ENCODE measurements at places on chromosomes 4 and X.

DNA sequence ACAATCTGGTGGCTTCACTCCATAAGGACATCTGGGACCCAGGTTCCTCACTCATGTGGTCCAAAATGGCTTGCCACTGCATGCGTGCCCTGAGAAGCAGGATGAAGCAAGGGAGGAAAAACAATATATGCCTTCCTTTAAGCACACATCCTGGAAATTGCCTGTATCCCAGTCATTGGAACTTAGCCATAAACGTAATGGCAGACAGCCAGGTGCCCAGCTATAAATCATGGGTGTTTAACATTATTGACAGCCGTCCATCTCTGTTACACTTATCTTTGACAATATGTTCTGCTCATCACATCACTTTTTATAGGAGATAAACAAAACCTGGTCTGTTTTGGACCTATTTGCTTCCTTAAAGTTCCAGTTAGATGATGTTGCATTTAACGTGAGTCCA lies 181.0 kb downstream of the AASDH start:
- H3K4me1 ChIP-seq: no peaks in the 10 kb centered on the region
- no peak overlapping the region for H3K4me3 ChIP-seq

GRCh38 chr4:78418406-78418805 lies 133.2 kb upstream of the ANXA3 start:
- H3K4me1 ChIP-seq: no peaks in the 10 kb centered on the region
- no peak overlapping the region for H3K4me3 ChIP-seq
- no peak for DNase-seq

DNA sequence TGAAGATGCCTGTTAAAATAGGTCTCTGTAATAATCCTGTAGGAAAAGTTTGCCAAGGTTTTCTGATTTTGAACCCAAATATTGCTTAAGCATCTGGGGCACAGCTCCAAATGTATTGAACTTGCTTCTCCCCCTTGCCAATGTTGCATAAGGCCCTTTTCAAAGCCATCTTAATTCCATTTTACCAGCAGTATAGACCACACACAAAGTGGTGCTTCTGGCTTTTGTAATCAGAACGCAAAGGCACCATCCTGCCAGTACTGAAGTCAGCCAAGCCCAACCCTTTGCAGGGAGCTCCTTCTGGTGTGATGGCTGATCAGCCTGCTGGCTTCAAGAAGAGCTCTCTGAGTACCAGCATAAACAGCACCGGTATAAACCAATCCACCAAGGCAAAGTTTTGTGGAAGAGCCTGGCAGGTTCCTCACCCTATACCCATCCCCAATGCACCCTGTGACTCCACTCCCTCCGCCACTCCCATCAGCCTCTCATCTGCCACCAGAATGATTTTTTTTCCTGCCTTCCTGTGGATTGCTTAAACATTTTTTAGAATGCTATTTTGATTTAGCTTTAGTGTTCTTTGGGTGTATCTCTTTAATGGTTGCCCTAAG lies 39.2 kb upstream of the USP9X start:
- H3K27ac ChIP-seq: no peak overlapping the region
- no peaks in the 10 kb centered on the region for H3K36me3 ChIP-seq
- H3K4me3 ChIP-seq: no peak overlapping the region
- H3K4me1 ChIP-seq: peaks cover 10% of the 10 kb centered on the region
- H3K27me3 ChIP-seq: no peaks in the 10 kb centered on the region
- DNase-seq: no peak

GRCh38 chrX:109856974-109857373 lies 123.9 kb upstream of the ACSL4 start:
- H3K36me3 ChIP-seq: no peaks in the 10 kb centered on the region
- no peak overlapping the region for H3K27ac ChIP-seq
- no peak overlapping the region for H3K4me3 ChIP-seq
- peaks cover 12% of the 10 kb centered on the region for H3K4me1 ChIP-seq
- DNase-seq: peak; percentile 57

DNA sequence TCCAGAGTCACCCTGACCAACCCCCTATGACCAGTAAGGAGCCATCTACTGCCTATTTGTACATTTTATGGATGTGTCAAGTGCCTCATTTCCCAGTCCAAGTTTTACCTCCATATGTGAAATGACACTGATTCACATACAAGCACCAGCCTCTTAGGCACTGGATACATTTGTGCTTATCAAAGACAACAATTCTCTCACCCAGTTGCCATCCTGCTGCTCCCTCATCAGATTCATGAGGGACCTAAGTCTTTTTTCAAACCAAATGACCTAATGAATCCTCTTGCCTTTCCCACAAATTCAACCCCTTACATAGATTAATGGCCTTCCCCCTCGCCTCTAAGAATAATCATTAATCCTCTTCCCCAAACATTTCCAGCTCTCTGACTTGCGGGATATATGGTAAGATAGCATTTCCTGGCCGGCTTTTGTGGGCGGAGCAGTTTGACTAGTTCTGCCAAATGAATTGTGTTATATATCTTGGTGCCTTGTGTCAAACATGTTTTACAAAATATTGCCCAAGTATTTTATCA lies 233.9 kb downstream of the ARAP2 start:
- H3K36me3 ChIP-seq: no peaks in the 10 kb centered on the region
- H3K4me3 ChIP-seq: no peak overlapping the region
- peaks cover 10% of the 10 kb centered on the region for H3K4me1 ChIP-seq

DNA sequence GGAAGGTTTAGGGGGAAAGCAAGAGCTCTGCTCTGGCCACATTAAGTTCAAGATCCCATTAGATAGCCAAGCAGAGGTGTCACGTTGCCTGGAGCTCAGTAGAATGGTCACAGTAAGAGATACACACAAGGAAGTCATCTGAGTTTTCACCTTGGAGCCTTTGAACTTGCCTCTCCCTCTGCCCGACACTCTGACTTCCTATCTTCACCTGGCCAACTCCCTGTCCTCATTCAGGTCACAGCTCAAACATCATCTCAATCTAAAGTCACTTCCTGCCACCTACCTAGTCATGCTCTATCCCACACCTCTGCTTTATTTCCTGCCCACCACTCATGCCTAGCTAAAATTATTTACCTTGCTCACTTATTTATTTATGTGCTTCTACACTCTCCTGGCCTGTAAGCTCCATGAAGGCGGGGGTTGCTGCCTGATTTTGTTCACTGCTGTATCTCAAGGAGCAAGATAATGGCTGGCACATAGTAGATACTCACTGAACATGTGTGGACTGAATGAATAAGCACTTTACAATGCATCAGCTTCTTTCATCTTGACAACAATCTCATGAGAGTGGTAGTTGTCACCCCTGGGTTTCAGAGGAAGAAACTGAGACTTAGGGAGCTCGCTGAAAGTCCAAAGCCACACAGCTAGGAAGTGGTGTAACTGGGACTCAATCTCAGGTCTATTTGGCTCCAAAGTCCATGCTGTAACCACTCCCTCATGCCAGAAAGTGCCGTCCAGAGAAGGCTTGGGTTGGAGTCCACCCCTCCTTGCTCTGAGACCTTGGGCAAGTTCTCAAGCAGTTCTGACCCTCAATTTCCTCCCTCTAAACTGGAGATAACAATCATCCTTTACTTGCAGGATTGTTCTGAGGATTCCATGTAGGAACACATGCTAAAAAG lies 40.3 kb downstream of the EFNB1 start:
- no peak overlapping the region for H3K27ac ChIP-seq
- H3K27me3 ChIP-seq: no peaks in the 10 kb centered on the region
- DNase-seq: no peak
- no peaks in the 10 kb centered on the region for H3K4me1 ChIP-seq
- no peak overlapping the region for H3K4me3 ChIP-seq

- no peaks in the 10 kb centered on the region for H3K27me3 ChIP-seq
- DNase-seq: no peak
- H3K36me3 ChIP-seq: no peaks in the 10 kb centered on the region
- H3K4me1 ChIP-seq: no peaks in the 10 kb centered on the region
Measured at GRCh38 chr4:41134581-41134980, 79.8 kb downstream of the APBB2 start.

DNA sequence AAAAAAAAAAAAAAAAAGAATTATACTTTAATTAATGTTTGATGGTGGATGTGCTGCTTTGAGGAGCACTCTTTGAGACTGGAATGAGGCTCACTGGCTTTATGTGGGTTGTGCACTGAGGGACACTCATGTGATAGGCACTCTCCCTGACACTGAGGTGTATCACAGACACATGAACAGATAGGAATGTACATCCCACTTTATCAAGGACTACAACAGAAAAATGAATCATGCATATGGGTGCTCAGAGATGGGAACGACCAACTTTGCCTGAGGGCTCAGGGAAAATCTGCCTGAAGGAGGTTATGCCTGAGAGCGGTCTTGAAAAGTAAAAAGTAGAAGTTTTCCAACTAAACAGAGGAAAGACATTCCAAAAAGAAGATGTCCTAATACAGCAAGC lies 97.7 kb upstream of the RBPJ start:
- peaks cover 46% of the 10 kb centered on the region for H3K4me1 ChIP-seq
- no peaks in the 10 kb centered on the region for H3K36me3 ChIP-seq
- DNase-seq: peak; percentile 62
- no peak overlapping the region for H3K4me3 ChIP-seq
- no peak overlapping the region for H3K27ac ChIP-seq

DNA sequence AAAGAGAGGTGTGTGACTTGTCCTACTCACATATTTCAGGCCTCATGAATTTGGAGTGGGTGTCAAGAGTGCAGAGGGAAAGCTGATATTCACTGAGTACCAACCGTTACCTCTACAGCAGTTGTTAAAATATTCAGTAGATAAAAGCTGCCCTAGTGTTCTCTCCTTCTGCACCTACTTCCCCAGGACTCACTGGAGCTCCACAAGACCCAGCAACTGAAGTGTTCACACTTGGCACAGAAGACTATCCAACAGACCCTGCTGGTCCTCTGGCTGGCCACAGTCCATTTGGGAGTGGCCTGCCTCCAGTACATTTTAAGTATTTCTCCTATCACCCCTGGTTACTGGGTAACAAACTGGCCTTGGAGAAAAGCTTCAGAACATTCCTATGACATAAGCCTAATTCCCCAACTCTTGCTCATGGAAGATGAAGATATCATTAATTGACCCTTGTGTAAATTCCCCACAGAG lies 70.8 kb downstream of the PPARGC1A start:
- H3K27ac ChIP-seq: no peak overlapping the region
- no peaks in the 10 kb centered on the region for H3K36me3 ChIP-seq
- peaks cover 29% of the 10 kb centered on the region for H3K27me3 ChIP-seq
- H3K4me3 ChIP-seq: no peak overlapping the region
- H3K4me1 ChIP-seq: no peaks in the 10 kb centered on the region

DNA sequence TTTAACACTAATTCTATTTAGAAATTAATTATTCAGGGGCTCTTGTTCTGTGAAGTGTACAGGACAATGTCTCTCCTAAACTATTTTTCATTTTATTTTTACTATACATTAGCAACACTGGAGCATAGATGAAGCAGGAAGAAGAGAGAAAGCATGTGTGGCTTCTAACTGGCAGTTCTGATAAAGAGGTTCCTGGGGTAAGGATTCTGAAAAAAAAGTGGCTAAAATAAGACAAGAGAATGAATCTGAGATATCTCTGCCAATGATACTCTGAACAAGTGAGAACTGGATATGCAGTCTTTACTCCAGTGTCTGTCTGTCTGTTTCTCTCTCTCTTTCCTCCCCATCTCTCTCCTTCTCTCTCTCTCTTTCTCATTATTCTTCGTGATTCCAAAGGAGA lies 125.9 kb downstream of the MAML3 start:
- H3K4me3 ChIP-seq: no peak overlapping the region
- H3K36me3 ChIP-seq: no peaks in the 10 kb centered on the region
- H3K27me3 ChIP-seq: no peaks in the 10 kb centered on the region
- no peaks in the 10 kb centered on the region for H3K4me1 ChIP-seq
- H3K27ac ChIP-seq: no peak overlapping the region

- H3K4me3 ChIP-seq: no peak overlapping the region
- no peaks in the 10 kb centered on the region for H3K4me1 ChIP-seq
- H3K27ac ChIP-seq: no peak overlapping the region
- no peaks in the 10 kb centered on the region for H3K27me3 ChIP-seq
- H3K36me3 ChIP-seq: no peaks in the 10 kb centered on the region
Measured at GRCh38 chr4:56850910-56851309, 29.4 kb upstream of the SPINK2 start.

DNA sequence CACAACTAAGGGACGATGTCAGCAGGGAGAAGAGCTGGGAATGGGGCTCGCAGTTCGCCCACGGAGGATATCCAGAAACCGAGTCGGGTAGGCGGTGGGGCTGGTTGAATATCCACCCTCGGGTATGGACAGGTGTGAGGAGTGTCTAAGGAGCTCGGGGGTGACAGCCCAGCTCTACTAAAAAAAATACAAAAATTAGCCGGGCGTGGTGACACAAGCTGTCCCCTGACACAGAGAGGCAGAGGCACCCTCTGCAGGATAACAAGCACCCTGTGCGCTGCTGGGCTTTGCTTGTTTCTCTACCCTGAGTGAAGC lies 12.2 kb upstream of the ASMTL start:
- H3K4me3 ChIP-seq: no peak overlapping the region
- H3K27ac ChIP-seq: no peak overlapping the region
- H3K36me3 ChIP-seq: no peaks in the 10 kb centered on the region
- DNase-seq: no peak
- H3K27me3 ChIP-seq: no peaks in the 10 kb centered on the region

GRCh38 chr4:44931720-44932119 lies 205.4 kb upstream of the GNPDA2 start:
- H3K4me1 ChIP-seq: peaks cover 2% of the 10 kb centered on the region
- no peak overlapping the region for H3K27ac ChIP-seq
- H3K4me3 ChIP-seq: no peak overlapping the region
- H3K27me3 ChIP-seq: no peaks in the 10 kb centered on the region
- DNase-seq: no peak
- H3K36me3 ChIP-seq: no peaks in the 10 kb centered on the region

DNA sequence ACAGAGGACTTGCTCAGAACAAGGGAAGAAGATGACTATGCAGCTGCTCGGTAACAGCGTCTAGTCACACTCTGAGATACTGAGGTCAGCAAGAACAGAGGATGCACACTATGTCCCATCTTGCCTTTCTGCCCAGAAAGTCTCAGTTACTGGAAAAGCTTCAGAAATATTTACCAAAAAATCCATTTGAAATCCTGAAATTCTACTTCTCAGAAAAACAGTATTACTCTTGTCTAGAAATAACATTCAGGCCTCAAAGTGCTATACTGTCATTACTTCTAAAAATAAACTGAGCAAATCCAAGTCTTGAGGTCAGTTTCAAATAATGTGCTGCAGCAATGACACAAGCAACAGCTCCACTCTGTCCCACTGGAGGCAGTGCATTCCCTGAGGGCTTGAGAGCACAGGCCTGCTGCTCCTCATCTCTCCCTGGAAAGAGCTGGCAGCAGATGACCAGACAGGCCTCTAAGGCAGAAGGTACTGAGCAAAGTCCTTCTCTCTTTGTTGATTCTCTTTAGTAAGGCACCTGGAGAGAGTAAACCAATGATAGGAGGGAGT lies 76.9 kb downstream of the CAMK2D start:
- H3K4me1 ChIP-seq: peaks cover 11% of the 10 kb centered on the region
- no peak overlapping the region for H3K4me3 ChIP-seq
- no peak overlapping the region for H3K27ac ChIP-seq

- no peaks in the 10 kb centered on the region for H3K27me3 ChIP-seq
- no peaks in the 10 kb centered on the region for H3K36me3 ChIP-seq
- H3K4me3 ChIP-seq: no peak overlapping the region
- DNase-seq: no peak
- H3K27ac ChIP-seq: no peak overlapping the region
Measured at GRCh38 chr4:164948975-164949374, 28.5 kb downstream of the TRIM61 start.

GRCh38 chrX:20267607-20267930 lies 860 bp upstream of the RPS6KA3 start:
- H3K4me3 ChIP-seq: peak overlapping the region; percentile 83
- H3K36me3 ChIP-seq: no peaks in the 10 kb centered on the region
- DNase-seq: no peak
- peaks cover 50% of the 10 kb centered on the region for H3K4me1 ChIP-seq
- no peaks in the 10 kb centered on the region for H3K27me3 ChIP-seq
- no peak overlapping the region for H3K27ac ChIP-seq

Data from PC-3 (cell line).